ENCODE measurements at places on chromosomes 6 and 20.

DNA sequence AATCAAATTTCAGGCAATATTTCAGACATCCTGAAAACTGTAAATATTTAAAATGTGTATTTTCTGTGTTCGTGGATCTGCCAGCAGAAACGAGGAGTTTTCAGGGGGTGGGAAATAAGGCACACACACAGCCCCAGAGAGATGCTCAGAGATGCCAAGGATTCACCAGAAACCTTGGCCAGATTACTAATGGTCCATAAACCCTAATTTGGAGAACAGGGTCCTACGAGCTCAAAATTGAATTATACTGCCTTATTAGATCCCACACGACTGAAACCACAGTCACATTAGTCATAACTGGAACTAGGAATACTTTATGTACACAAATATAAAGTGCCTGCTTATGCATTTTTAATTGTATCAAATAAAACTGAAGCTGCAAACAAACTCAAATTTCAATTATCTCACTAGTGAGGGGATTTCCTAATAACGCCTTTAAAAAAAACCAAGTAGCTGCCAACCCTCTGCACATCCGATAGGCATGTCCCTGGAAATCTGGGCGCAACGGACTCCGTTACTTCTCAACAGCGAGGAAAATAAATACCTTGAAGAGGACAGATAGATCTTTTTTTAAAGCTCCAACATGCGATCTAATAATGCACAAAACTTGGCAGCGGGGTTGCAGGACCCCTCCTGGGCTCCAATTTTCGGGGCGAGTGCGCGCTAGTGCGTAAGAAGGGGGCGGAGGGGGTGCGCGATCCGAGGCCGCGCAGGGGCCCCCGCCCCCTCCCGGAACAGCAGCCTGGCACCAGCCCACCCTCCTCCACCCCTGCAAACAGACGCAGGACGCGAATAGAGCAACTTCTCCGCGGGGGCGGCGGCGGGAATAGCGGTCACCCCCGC is 897 bp downstream of the CHD6 start:
- DNase-seq: peak; percentile 30

DNA sequence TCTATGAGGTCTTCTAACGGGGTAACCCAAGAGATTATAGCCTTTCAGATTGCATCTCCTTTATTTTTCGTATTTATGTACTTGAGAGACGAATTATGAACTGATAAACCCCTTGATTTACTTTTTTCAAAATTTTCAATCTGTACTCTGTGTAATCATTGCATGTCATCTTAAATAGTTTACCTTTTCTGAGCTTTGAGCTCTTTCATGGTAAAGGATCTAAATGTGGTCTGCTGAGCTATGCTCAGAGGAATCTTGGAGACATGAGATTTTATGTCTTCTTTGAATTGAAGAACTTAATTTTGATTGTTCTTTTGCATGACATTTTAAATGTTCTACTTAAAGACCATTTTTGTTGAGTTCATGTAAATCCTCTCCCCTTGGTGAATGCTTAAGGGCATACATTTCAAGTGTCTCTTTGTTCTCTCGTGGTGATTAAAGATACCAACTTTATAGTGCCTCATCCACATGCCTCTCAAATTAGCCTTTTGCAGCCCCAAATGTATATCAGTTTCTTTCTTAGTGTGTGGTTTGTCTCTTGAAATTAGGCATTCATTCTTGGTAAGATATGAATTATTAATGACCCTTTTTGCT is 116.3 kb upstream of the SCGN start:
- DNase-seq: no peak

- DNase-seq: peak; percentile 28
Observed at GRCh38 chr20:45095805-45096238, 5.1 kb downstream of the KCNS1 start.

DNA sequence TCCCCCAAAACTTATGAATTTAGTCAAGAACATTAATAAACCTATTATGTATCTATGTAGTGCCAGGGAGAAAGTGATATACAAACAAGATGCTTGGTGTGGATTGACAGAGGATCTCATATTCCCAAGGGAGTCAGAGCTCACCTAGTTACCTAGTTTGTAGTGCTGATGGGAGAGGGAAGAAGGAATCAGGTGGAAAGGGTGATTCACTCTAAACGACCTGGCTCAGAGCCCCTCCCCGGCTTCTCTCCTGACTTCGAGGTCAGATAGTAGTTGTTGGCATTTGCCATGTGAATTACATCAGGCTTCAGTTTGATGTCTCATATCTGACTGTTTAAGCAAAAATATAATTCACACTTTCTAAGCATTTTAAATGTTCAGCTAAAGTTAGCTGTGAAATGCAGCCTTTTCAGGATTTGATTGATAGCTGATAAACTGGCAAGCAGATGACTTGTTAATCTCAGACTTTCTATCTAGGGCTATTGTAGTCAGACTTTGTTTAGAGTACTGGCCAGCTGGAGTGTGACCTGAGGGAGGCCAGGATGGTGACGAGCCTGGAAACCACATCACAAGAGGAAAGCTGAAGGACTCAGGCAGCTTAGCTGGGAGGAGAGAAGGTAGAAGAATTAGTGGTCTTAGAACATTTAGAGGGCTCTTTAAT is 123.7 kb downstream of the AKAP7 start:
- no peak for DNase-seq

GRCh38 chr6:31620586-31621319 is at the start of gene PRRC2A:
PRRC2A (plus strand) TSS chr6:31620715; CDS start chr6:31622790, 2,075 bp downstream.
- no peak for DNase-seq
